Progenitor cell of endocrine pancreas (in vitro differentiated cells): ENCODE measurements at places on chromosomes 3 and 15.

DNA sequence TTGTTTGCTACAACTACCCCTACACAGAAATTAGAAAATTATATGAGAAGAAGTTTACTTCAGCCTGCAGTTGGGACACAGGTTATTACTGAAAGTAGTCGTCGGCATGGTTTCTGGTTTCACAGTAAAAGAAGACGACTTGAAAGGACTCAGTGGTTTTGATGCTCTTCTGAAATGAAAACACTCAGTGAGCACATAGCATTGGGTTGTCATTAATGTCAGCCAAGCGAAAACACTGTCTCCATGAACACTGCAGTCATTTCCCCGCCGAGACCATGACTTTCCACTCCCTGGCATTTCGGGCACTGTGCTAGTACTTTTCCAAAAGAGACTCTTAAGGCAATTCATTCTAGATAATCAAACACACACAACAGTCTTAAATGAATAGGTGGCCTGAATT is 69.2 kb upstream of the ICE2 start:
- no peak for DNase-seq
- peaks cover 22% of the 10 kb centered on the region for H3K4me1 ChIP-seq
- H3K27me3 ChIP-seq: no peaks in the 10 kb centered on the region
- H3K36me3 ChIP-seq: peaks cover 2% of the 10 kb centered on the region
- no peak overlapping the region for H3K27ac ChIP-seq
- no peak overlapping the region for H3K4me3 ChIP-seq

DNA sequence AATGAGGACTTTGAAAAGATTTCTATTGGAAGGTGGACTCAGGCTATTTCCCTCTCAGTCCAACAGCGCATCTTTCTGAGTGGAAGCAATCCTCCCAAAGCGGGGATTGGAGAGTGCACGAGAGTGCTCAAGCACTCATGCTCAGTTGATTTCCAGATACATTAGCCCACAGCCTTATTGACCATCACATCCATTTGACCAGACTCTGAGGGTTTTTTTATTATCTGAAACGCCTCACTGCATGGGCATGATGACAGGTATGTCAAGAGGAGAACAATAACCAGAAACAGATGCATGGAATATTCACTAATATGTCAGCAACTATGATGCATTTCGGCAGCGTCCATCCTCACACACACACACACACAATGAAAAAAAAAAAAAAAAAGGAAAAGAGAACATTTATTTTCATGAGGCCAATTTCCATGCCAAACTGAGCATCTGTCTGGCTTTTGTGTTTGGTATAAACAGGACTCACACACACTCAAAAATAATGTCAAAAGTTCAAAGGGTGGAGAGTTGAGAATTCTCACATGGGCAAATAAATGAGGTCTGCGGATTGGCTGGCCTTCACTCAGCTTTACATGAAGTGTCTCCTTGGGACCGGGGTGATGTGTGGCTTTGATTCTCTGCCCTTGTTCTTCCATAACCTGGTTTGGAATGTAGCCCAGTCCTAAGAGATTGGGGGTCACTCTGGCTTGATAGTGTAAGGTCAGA is 371.6 kb downstream of the MCTP2 start:
- no peak overlapping the region for H3K27ac ChIP-seq
- H3K4me3 ChIP-seq: no peak overlapping the region
- no peaks in the 10 kb centered on the region for H3K36me3 ChIP-seq
- no peaks in the 10 kb centered on the region for H3K4me1 ChIP-seq

DNA sequence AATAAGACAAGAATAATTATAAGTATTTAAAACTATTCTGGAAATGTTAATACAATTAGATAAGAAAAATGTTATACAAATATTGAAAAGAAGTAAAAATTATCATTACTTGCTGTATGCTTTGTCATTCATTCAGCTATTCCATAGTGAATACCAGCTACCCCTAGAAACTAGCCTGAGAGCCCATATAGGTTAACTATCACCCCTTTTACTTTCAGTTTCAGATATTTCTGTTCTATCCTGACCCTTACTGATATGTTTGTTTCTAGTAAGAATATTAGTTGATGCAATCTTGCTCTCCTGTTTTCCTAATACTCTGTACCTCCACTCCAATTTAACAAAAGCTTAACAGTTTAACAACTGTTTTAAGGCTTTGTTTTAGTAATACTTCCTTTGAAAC is 31.6 kb downstream of the FAM227B start:
- H3K27me3 ChIP-seq: no peaks in the 10 kb centered on the region
- H3K36me3 ChIP-seq: peaks cover 6% of the 10 kb centered on the region
- DNase-seq: no peak
- no peak overlapping the region for H3K27ac ChIP-seq
- H3K4me3 ChIP-seq: no peak overlapping the region
- no peaks in the 10 kb centered on the region for H3K4me1 ChIP-seq

DNA sequence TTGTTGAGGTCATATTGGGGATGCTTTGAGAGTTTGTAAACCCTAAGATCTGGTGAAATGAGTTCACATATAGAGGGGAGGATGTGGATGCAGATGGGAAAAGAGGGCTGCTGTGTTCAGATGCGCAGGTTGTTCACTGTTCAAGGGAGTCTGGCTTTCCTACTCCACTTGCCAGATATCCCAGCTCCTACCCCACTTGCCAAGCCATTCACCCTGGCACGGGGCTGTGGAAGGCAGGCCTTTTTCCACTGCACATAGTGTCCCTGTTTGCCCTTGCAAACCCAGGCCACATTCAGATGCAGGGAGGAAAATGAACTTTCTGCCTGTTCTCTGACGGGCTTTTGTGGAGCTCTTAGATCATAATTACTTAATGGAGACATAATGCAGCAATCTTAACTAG is 29.0 kb downstream of the CRABP1 start:
- peaks cover 3% of the 10 kb centered on the region for H3K4me1 ChIP-seq
- H3K27me3 ChIP-seq: peaks cover 27% of the 10 kb centered on the region
- no peak overlapping the region for H3K4me3 ChIP-seq
- no peak for DNase-seq
- H3K36me3 ChIP-seq: no peaks in the 10 kb centered on the region

DNA sequence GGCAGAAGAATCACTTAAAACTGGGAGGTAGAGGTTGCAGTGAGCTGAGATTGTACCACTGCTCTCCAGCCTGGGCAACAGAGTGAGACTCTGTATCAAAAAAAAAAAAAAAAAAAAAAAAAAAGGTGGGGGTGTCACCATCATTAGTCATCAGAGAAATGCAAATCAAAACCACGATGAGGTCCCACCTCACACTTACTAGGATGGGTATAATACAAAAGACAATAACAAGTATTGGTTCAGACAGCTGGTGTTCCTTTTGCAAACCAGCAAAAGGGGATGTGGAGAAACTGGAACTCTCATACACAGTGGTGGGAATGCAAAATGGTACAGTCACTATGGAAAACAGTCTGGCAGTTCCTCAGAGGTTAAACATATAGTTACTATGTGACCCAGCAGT is 78.7 kb upstream of the TSC22D2 start:
- no peaks in the 10 kb centered on the region for H3K36me3 ChIP-seq
- no peak overlapping the region for H3K4me3 ChIP-seq
- DNase-seq: no peak
- no peaks in the 10 kb centered on the region for H3K27me3 ChIP-seq
- H3K27ac ChIP-seq: no peak overlapping the region

- no peaks in the 10 kb centered on the region for H3K36me3 ChIP-seq
- no peak for DNase-seq
- H3K27me3 ChIP-seq: no peaks in the 10 kb centered on the region
- no peak overlapping the region for H3K27ac ChIP-seq
These were observed 518.6 kb downstream of the GBE1 start for GRCh38 chr3:81242871-81243270.

GRCh38 chr15:98727115-98728040 is 79.0 kb downstream of the IGF1R start:
- no peaks in the 10 kb centered on the region for H3K36me3 ChIP-seq
- peaks cover 61% of the 10 kb centered on the region for H3K4me1 ChIP-seq
- H3K4me3 ChIP-seq: peak overlapping the region; percentile 33

GRCh38 chr3:99678023-99678422 is 39.6 kb downstream of the COL8A1 start:
- no peak for DNase-seq
- no peaks in the 10 kb centered on the region for H3K27me3 ChIP-seq
- no peak overlapping the region for H3K4me3 ChIP-seq
- H3K27ac ChIP-seq: no peak overlapping the region
- H3K36me3 ChIP-seq: no peaks in the 10 kb centered on the region
- no peaks in the 10 kb centered on the region for H3K4me1 ChIP-seq

DNA sequence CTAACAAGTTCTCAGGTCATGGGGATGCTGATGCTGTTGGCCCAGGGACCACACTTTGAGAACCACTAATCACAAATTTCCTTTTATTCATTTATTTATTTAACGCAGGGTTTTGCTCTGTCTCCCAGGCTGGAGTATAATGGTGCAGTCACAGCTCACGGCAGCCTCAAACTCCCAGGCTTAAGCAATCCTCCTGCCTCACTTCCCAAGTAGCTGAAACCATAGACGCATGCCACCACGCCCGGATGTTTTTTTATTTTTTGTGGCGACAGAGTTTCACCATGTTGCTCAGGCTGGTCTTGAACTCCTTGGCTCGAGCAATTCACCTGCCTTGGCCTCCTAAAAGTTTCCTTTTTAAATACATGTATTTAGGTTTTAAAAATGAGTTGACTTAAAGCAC is 20.7 kb upstream of the ISLR2 start:
- no peak for DNase-seq
- no peak overlapping the region for H3K27ac ChIP-seq
- H3K4me1 ChIP-seq: no peaks in the 10 kb centered on the region

- no peak overlapping the region for H3K4me3 ChIP-seq
- DNase-seq: no peak
- peaks cover 5% of the 10 kb centered on the region for H3K36me3 ChIP-seq
- no peaks in the 10 kb centered on the region for H3K4me1 ChIP-seq
These were observed 201.4 kb downstream of the UBE3A start for GRCh38 chr15:25237291-25237978.

DNA sequence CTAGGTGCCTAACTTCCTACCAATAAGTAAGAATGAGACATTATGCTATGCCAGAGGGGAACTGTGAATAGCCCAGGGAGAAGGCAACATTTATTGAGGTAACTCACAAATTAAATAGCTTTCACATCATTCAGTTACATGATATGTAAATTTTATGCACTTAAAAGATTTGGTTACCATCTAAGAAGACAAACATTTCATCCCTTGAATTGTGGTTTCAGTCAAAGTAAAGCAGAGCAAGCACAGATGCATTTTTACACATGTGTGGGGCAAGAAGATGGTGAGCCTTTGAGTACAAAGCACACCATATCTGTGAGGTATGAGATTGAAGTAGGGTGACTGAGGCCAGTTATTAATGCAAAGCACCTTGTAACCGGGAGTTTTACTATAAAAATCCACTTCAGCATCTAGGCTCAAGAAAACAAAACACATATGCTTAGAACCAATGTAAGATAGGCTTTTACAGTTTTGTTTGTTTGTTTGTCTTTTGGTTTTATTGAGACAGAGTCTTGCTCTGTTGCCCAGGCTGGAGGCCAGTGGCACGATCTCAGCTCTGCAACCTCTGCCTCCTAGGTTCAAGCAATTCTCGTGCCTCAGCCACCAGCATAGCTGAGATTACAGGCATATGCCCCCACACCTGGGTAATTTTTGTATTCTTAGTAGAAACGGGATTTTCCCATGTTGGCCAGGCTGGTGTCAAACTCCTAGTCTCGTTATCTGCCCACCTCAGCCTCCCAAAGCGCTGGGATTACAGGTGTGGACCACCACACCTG is 3.5 kb downstream of the PLSCR2 start:
- H3K4me3 ChIP-seq: no peak overlapping the region
- no peaks in the 10 kb centered on the region for H3K4me1 ChIP-seq
- DNase-seq: no peak

GRCh38 chr3:33027091-33027490 is 69.9 kb downstream of the GLB1 start:
- H3K4me1 ChIP-seq: no peaks in the 10 kb centered on the region
- no peak overlapping the region for H3K4me3 ChIP-seq
- no peak for DNase-seq
- no peaks in the 10 kb centered on the region for H3K27me3 ChIP-seq
- no peak overlapping the region for H3K27ac ChIP-seq
- H3K36me3 ChIP-seq: peaks cover 10% of the 10 kb centered on the region

- DNase-seq: no peak
- H3K36me3 ChIP-seq: no peaks in the 10 kb centered on the region
- no peak overlapping the region for H3K27ac ChIP-seq
- no peaks in the 10 kb centered on the region for H3K4me1 ChIP-seq
These were observed 101.4 kb downstream of the ABI3BP start for GRCh38 chr3:100891827-100892226.

GRCh38 chr3:194035406-194036138 is 100.4 kb upstream of the HES1 start:
- H3K4me1 ChIP-seq: peaks cover 26% of the 10 kb centered on the region
- H3K36me3 ChIP-seq: no peaks in the 10 kb centered on the region
- no peak overlapping the region for H3K4me3 ChIP-seq
- no peak overlapping the region for H3K27ac ChIP-seq

- H3K27ac ChIP-seq: peak overlapping the region; percentile 25
- no peak overlapping the region for H3K4me3 ChIP-seq
- H3K36me3 ChIP-seq: no peaks in the 10 kb centered on the region
- no peaks in the 10 kb centered on the region for H3K27me3 ChIP-seq
These were observed 2.9 kb upstream of the P2RY12 start for GRCh38 chr3:151387432-151387831.

- peaks cover 2% of the 10 kb centered on the region for H3K4me1 ChIP-seq
- no peak for DNase-seq
These were observed 255.0 kb downstream of the OCA2 start for GRCh38 chr15:27844018-27844666.

DNA sequence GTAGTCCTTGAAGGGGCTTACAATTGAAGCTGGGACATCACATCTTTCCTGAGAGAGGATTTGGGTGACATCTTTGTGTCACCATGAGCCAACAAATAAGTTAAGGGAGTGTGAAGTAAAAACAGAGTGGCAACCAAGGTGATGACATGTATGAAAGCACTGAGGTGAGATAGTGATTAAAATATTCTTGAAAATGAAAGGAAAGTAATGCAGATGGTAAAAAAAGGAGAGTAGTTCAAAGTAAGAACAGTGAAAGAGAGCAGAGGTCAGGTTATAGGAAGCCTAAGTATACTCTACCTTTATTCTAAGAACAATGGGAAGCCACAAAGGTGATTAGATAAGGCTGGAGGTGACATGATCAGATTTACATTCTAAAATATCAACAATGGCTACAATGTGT is 486.1 kb downstream of the DIPK2A start:
- no peaks in the 10 kb centered on the region for H3K27me3 ChIP-seq
- no peak overlapping the region for H3K27ac ChIP-seq

GRCh38 chr3:69451594-69451993 is 65.7 kb upstream of the FRMD4B start:
- H3K4me3 ChIP-seq: no peak overlapping the region
- no peaks in the 10 kb centered on the region for H3K36me3 ChIP-seq
- peaks cover 8% of the 10 kb centered on the region for H3K4me1 ChIP-seq
- H3K27ac ChIP-seq: no peak overlapping the region
- H3K27me3 ChIP-seq: no peaks in the 10 kb centered on the region

GRCh38 chr15:92097474-92098178 is 244.1 kb downstream of the SLCO3A1 start:
- no peak overlapping the region for H3K4me3 ChIP-seq
- peak; percentile 51 for DNase-seq
- H3K36me3 ChIP-seq: no peaks in the 10 kb centered on the region
- peak overlapping the region; percentile 83 for H3K27ac ChIP-seq

GRCh38 chr3:65338571-65338970 is 650.8 kb upstream of the ADAMTS9 start:
- H3K36me3 ChIP-seq: no peaks in the 10 kb centered on the region
- DNase-seq: no peak
- H3K4me3 ChIP-seq: no peak overlapping the region
- H3K27me3 ChIP-seq: peaks cover 9% of the 10 kb centered on the region

GRCh38 chr3:46508850-46509591 is 11.2 kb downstream of the RTP3 start:
- no peaks in the 10 kb centered on the region for H3K36me3 ChIP-seq
- H3K4me3 ChIP-seq: no peak overlapping the region
- peaks cover 9% of the 10 kb centered on the region for H3K27me3 ChIP-seq
- DNase-seq: no peak
- no peak overlapping the region for H3K27ac ChIP-seq
